ENCODE measurements at places on chromosomes 1 and 21.

GRCh38 chr1:224084867-224085266 is 29.0 kb upstream of the FBXO28 start:
- DNase-seq, result no peak

GRCh38 chr1:205142102-205142469 is 20.3 kb upstream of the RBBP5 start:
- DNase-seq, result no peak

GRCh38 chr1:237390823-237391222 is 348.8 kb downstream of the RYR2 start:
- no peak for DNase-seq

DNA sequence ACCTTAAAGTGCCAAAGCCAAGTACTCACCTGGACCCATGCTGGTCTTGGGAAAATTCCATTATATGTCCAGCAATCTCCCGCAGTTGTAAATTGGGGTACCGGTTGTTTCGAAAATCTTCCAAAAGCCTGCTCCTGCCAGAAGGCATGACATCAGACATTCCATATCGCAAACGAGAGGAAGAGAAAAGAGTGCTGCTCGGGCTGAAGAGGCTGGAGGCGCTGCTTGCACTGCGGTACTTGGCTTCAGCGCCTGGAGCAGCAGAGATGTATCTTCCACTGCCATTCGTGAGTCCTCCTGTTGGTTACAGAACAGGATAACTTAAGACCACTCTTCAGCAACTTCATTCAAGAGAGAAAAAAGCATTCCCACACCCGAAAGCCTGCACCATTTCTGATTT is 45.1 kb upstream of the SDC3 start:
- DNase-seq, result no peak

- no peak for DNase-seq
Observed at GRCh38 chr1:29861922-29862321, 625.6 kb downstream of the PTPRU start.

GRCh38 chr1:59230622-59231021 is 66.3 kb upstream of the FGGY start:
- no peak for DNase-seq

GRCh38 chr1:160144921-160145320 is 6.5 kb upstream of the ATP1A4 start:
- no peak for DNase-seq

GRCh38 chr1:7650801-7651200 is 120.3 kb upstream of the VAMP3 start:
- no peak for DNase-seq

- no peak for DNase-seq
Observed at GRCh38 chr1:89971600-89971999, 23.3 kb upstream of the ZNF326 start.

DNA sequence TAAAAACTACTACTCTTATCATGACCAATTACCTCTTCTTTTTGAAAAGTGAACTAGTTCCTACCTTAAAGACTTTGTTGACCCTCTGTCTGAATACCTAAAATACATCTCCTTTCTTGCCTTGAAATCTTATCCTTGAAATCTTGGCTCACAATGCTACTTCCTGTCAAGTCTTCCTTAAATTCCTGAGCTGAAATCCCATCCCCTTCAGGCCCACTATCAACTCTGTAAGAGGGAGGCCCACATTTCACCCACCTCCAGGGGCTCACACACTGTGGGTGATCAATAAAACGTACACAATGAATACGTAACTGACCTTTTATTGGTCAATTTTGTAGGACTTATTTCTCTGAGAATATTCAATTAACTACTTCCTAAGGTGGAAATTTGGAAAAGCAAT is 88.0 kb downstream of the APP start:
- no peak for DNase-seq

DNA sequence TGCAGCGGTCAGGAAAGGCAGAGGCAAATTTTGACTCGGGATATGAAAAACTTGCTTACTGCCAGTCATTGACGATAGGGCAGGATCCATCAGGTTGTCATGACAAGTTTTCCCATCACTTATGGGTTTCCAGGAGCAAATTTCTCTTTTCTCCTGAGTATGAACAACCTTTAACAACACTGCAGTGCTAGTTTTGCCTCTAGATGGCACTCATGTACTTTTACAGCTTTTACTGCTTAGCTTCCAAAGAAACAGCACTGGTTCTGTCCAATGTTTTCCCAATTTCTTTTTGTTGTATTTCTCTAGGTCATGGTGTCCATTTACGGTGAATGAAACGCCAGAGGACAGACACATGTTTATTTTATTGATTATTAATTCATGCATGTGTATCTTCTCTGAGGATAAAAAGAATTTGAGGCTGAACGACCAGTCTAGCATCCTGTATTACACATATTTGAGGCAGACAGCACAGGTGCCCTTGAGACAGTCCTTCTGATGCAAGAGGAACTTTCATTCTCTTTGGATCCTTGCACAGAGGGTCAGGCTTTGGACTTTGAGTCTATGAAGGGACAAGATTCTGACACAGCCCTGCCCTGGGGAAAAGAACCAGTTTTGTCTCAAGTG is 112.3 kb upstream of the TRABD2B start:
- DNase-seq, result peak; percentile 24

Data from CD4-positive, alpha-beta T cell treated with Interleukin-4 for 1 hour (primary cell).